ENCODE measurements at places on chromosomes 11 and 22. TPM values are rescaled to one million over a fixed set of nuclear protein-coding genes. Genes with fewer than 3 reads are reported as not detected.
A peak's percentile ranks its signal among the peaks of the same experiment; 100 is the strongest.

DNA sequence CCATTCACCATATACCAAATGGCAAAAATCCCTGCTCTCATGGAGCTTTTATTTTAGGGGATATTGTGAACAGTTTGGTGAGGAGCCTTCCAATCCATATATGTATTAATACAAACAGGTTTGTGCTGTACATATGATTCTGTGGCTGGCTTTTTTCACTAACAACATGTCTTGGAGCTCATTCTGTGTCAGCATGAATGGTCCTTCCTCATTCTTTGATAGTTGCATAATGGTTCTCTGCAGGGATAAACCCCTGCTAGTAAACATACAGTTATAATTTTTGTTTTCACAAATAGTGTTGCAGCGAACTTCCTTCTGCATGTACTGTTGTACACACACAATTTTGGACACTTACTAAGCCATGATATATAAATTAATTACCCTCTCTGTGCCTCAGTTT, 8.3 kb downstream of the PRR5L start:
- peaks cover 10% of the 10 kb centered on the region for H3K27me3 ChIP-seq
- no peaks in the 10 kb centered on the region for H3K36me3 ChIP-seq
- H3K4me3 ChIP-seq, result no peak overlapping the region

DNA sequence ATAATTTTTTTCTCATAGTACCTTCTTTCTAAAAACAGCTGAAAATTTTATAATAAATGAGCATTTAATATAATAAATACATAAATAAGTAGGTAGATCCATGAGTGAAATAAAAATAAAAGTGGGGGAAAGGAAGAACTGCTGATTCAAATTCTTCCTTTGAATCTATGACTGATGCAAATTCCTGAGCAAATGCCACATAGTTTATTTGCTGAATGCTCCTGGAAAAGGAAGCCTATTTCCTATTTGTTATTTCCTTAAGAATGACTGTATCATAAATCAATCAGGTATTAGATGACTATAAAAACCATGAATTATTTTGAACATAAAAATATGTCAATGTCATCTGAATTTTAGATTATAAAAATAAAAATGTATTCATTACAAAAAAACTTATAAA, 16.6 kb downstream of the BTBD10 start:
- H3K27me3 ChIP-seq, result no peaks in the 10 kb centered on the region
- no peak for DNase-seq

- no peaks in the 10 kb centered on the region for H3K4me1 ChIP-seq
- no peak overlapping the region for H3K4me3 ChIP-seq
- peaks cover 15% of the 10 kb centered on the region for H3K36me3 ChIP-seq
- peaks cover 21% of the 10 kb centered on the region for H3K27me3 ChIP-seq
Measured at GRCh38 chr11:1138097-1138496, 19.7 kb upstream of the MUC5AC start.

DNA sequence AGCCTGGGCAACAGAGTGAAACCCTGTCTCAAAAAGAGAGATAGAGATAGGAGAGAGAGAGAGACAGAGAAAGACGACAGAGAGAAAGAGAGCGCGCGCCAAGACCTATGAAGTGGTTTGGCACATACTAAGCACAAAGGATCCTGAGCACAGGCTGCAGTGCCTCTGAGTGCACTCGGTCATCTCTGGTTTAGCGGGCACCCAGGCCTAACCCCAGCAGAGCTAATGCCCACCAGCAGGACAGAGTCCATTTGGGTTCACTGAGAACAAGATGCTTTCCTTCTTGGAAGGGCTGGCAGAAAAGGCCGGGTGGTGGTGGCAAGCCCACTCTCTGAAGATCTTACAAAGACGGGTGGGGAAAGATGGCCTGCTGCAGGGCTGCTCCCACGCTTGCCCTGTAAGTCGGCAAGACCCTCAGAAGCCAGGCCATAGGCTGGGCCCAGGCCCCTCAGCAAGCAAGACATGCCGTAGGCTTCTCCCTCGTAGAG, 3.3 kb downstream of the SCARF2 start:
- no peak for DNase-seq
- no peaks in the 10 kb centered on the region for H3K36me3 ChIP-seq
- peaks cover 80% of the 10 kb centered on the region for H3K27me3 ChIP-seq
- no peak overlapping the region for H3K4me3 ChIP-seq

DNA sequence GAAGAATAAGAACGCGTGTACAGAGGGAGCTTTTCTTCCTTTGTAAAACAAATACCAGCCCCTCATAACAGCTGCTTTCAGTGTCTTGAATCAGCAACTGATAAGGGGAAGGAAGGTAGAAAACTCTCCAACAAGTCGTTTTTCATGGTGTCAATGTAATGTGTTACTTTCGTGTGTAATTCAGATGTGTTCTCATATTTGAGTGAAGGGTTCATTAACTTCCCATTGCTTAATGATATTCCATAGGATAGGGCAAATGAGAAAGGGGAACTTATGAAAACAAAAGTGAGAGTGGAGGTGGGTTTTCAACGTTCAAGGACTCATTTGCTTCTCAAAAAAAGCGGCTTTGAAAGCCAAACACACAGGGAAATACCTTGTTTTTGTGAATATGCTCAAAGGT, 452.1 kb downstream of the NTM start:
- no peak overlapping the region for H3K4me3 ChIP-seq
- H3K27me3 ChIP-seq, result no peaks in the 10 kb centered on the region
- H3K27ac ChIP-seq, result no peak overlapping the region
- no peaks in the 10 kb centered on the region for H3K36me3 ChIP-seq

DNA sequence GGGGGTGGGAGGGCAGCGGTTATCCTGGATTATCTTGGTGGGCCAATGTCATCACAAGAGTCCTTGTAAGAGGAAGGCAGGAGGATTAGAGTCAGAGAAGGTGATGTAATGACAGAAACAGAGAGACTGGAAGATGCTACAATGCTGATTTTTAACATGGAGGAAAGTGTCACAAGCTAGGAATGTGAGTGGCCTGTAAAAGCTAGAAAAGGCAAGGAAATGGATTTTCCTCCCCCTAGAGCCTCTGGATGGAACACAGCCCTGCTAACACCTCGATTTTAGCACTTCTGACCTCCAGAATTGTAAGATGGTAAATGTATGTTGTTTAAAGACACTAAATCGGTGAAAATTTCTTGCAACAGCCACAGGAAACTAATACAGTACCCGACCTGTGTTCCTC, 109.3 kb downstream of the MN1 start:
- H3K27ac ChIP-seq, result peak overlapping the region; percentile 68
- no peak for DNase-seq
- peaks cover 15% of the 10 kb centered on the region for H3K4me1 ChIP-seq
- peaks cover 71% of the 10 kb centered on the region for H3K36me3 ChIP-seq

GRCh38 chr22:29369460-29369859, 18.9 kb downstream of the AP1B1 start:
- no peak overlapping the region for H3K27ac ChIP-seq
- no peaks in the 10 kb centered on the region for H3K27me3 ChIP-seq
- peak; percentile 42 for DNase-seq
- H3K36me3 ChIP-seq, result peaks cover 2% of the 10 kb centered on the region

DNA sequence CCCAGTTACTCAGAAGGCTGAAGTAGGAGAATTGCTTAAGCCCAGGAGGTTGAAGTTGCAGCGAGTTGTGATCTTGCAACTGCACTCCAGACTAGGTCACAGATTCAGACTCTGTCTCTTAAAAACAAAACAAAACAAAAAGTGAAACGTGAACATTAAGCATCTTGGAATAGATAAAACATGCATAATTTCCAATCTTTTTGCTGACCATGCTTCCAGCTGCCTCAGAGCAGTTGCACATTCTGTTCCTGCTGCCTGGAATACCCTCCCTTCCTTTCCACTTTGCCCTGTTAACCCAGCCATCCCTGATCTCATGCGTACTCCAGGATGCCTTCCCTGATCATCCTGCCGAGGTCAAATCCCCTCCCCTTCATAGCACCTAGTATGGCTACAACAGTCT, 718 bp upstream of the CCDC88B start:
- peaks cover 30% of the 10 kb centered on the region for H3K27me3 ChIP-seq
- DNase-seq, result no peak
- no peak overlapping the region for H3K27ac ChIP-seq
- no peak overlapping the region for H3K4me3 ChIP-seq

DNA sequence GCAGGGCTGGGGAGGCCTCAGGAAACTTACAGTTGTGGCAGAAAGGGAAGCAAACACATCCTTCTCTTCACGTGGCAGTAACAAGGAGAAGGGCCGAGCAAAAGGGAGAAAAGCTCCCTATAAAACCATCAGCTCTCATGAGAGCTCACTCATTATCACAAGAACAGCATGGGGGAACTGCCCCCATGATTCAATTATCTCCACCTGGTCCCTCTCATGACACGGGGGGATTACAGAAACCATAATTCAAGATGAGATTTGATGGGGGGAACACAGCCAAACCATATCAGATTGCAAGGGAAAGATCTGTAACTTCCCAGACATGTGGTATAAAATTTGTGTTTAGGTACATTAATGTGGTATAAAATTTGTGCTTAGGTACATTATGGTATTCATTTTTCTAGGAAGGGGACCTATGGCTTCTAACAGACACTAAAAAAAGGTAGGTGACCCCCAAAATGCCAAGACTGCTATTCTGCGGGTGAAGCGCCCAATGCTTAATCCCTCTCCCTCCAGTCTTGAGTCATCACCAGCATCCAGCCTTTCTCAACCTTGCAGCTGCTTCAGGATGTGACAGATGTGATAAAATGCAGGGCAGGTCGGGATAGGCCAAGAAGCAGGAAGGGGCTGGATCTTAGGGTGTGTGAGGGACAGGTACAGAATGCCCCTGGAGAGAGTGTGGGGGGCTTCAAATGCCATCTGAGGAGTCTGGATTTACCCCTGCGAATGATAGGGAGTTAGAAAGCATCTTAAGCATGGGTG, 57.7 kb upstream of the AMPD3 start:
- no peak overlapping the region for H3K4me3 ChIP-seq
- H3K27ac ChIP-seq, result no peak overlapping the region
- no peak for DNase-seq
- no peaks in the 10 kb centered on the region for H3K27me3 ChIP-seq
- 0 out of 2 replicates have a peak, but pooled peaks cover 4% of the 10 kb centered on the region for H3K4me1 ChIP-seq
- no peaks in the 10 kb centered on the region for H3K36me3 ChIP-seq

- peak overlapping the region; percentile 97 for H3K4me3 ChIP-seq
- H3K36me3 ChIP-seq, result no peaks in the 10 kb centered on the region
- peaks cover 43% of the 10 kb centered on the region for H3K4me1 ChIP-seq
- peaks cover 21% of the 10 kb centered on the region for H3K27me3 ChIP-seq
Measured at GRCh38 chr11:95229199-95229992, 1.6 kb downstream of the SESN3 start.

DNA sequence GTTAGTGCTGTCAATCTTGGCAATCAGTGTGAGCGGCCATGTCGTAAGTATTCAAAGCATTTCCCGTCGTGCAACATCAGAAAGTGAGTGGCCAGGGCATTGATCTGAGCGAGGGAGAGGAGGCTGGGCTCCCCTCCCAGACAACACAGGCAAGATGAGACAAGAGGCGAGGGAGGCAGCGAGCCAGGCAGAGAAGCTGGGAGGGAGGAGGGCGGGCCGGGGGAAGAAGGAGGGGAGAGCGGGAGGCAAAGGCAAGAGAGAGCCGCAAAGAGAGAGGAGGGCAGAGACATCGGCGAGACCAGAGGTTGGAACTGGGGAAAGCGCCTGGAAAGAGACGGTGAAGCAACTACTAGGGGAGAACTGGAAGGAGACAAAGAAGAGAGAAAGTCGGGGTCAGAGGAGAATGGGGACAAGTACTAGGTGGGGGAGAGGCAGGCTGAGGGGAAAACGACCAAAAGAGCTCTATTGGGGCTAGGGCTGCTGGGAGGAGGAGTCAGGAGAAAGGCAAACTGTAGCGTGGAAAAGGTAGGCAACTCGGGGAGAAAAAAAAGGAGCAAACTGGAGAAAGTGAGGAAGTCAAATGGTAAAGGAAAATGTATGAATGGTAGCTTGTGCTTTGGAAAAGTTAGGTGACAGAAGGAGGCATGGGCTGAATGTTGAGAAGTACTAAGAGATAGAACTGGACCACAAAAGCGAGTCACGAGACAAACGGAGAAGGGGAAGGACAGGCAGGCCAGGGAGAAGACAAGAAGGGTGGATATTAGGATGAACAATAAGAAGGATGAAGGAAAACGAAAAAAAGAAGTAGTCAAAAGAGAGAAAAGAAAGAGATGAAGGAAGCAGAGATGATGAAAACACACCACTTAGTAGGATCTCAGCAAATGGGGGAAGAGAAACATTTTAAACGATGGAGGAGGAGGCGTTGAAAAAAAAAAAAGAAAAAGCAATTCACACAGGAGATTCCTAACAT, 130.5 kb upstream of the C11orf58 start:
- peak; percentile 78 for DNase-seq
- H3K4me3 ChIP-seq, result no peak overlapping the region
- H3K27ac ChIP-seq, result no peak overlapping the region
- H3K4me1 ChIP-seq, result peaks cover 50% of the 10 kb centered on the region
- H3K27me3 ChIP-seq, result peaks cover 19% of the 10 kb centered on the region

DNA sequence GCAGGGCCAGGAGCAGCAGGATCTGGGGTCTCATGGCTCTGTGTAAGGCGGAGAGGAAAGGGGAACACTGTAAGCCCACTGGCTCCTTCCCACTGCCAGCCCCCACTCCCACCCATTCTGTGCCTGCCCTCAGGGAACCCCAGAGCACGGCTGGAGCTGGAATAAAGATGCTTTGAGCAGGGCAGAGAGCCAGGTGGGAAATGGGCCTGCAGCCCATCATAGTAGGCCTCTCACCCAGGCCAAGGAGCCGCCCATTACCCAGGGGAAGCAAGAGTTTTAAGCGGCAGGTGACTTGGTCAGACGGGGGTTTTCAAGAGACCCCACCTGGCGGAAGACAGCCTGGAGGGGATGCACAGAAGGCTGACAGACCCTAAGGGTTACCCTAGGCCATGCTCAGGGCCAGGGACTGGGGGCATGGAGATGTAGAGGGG, 4.6 kb downstream of the LRRC32 start:
- DNase-seq, result no peak
- H3K27me3 ChIP-seq, result peaks cover 13% of the 10 kb centered on the region
- H3K36me3 ChIP-seq, result no peaks in the 10 kb centered on the region
- H3K4me1 ChIP-seq, result peaks cover 18% of the 10 kb centered on the region
- H3K27ac ChIP-seq, result no peak overlapping the region

Gene TNNT3
- not detected for total RNA-seq

Gene SCARF2
- total RNA-seq, result 26.3 TPM

Gene FOXR1
- total RNA-seq, result not detected

Gene MED15
- 67.7 TPM for total RNA-seq

Gene CCDC157
- 3.8 TPM for total RNA-seq

Gene CSF2RB
- 0.07 TPM for total RNA-seq

Gene PIH1D2
- 0.85 TPM for total RNA-seq

Gene RAB38
- total RNA-seq, result 17.5 TPM

Gene DLG2
- 17.5 TPM for total RNA-seq

Gene AIFM3
- 2.6 TPM for total RNA-seq

Gene FREY1
- 1.8 TPM for total RNA-seq

All from WTC11 (cell line).